ENCODE measurements at places on chromosomes 3 and 15.

DNA sequence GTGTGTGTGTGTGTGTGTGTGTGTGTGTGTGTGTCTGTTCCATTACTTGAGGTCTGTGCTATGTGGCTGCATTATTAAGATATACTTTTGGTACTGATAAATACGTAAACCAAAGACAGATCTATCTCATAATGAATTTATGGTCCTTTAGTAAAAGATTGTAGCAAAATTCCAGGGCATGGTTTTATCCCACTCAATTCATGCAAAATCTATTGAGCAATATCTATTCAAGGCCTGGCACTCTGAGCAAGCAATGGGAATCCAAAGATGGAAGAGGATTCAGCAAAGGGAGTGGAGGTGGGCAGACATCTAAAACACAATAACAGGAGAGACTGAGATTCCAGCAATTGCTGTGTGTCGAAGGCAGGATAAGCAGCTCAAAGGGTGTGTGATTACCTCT, 86.8 kb downstream of the RFTN1 start:
- DNase-seq: no peak

GRCh38 chr15:73518876-73519733, 76.1 kb downstream of the REC114 start:
- DNase-seq: no peak

DNA sequence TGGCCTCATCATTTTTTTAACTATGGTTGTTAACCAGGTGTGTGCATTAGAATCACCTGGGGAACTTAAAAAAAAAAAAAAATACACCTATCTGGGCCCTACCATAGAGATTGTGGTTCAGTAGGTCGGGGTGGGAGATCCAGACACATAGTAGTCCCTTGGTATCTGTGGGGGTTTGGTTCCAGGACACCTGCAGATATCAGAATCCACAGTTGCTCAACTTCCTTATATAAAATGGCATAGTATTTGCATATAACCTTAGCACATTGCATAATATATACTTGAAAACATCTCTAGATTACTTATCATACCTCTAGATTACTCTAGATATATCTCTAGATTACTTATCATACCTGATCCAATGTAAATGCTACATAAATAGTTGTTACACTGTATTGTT, 5.0 kb downstream of the IQGAP1 start:
- no peak for DNase-seq

DNA sequence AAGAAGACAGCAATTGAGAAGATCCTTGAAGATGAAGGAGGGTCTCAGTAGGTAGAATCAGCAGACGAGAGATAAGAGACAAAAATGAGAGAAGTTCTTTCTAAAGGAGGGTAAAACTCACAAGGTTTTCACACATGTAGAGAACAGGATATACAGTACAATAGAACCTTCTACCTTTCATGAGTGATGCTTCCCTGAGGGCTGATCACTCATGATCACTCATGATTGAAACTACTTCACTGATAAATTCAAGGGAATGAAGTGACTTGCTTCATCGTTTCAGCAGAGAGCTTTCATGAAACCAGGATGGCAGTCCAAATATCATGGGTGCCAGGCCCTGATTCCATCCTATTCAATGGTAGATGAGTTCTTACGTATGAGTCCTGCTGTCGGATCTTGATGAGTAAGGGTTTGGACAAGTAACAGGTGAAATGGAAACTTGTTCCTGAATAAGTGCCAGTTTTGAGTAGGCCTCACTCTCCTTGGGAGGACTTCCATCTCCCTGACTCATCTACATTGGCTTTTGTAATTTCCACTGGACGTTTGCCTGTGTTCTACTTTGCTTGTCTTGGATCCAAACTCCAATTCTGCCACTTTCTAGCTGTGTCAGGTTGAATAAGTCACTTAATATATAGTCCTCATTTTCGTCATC, 9.6 kb upstream of the CLDN16 start:
- DNase-seq: peak; percentile 88

DNA sequence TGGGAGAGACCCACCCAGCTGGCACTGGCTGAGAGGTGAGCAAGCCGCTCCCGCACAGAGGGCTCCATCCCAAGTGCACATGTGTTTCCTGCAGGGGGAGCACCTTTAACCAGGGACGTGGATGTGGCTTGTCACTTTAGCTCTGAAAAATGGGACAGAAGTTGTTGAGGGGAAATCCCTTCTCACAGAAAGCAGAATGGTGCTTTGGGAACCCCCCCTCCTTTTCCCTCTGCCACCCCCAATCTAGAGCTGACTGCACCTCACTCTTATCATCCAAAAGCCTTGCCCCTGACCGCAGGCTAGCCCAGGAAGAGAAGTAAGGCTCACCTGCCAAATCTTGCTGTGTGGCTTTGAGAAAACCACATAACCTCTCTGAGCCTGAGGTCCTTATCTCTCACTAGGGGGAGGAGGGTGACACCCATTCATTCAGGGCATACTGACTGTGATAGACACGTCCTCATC, 77.9 kb downstream of the RPN1 start:
- DNase-seq: no peak

GRCh38 chr15:96334705-96335410, 4.4 kb downstream of the NR2F2 start:
- DNase-seq: no peak

DNA sequence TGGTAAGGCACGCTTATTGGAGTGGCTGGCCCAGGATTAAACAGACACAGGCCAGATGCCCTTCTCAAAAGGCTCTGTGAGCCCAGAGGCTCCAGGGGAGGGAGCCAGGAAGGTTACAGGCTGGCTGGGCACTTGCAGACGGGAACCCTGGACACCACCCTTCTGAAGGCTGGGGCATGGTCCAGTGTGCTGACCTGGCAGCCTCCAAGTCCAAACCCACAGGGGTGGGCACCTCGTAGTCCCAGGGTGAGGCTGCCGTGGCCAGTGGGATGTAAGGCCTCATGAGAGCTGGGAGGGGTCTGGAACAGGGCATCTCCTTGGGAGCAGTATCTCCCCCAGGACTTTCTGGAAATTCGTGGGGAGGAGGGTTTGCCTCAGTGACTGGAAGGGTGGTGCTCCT, 19.6 kb downstream of the EFCC1 start:
- DNase-seq: no peak

DNA sequence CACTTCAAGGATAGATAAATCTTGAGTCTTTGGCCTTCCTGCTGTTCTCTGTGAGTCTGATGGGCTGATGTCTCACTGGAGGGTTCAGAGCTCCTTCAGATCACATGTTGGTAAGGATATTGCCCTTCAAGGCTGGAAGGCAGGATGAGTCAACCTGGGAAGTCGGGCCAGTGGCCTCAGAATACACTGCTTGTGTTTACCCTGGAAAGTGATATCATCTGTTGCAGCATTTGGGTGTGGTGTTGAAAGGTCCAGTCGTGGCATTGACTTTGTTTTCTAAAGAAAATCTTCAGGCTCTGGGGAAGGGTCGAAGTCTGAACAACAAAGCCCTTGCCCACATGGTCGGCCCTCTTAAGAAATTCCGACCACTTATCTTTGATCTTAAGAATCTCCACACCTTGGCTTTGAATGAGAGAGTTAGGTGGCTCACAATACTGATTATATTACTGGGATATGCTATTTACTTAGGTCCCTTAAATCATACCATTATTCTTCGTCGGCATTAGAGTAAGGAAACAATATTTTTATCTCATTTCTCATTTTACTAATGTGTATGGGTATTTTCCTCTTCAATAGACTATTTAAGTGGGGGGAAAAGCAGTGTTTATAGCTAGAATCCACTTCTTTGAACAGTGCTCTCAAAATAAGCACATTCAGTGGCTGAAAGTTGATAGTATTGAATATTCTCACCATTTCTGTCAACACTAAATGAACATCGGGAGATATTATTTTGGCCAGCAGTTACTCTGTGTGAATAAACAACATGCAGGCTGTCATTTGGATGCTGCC, 303.9 kb upstream of the RASGRP1 start:
- peak; percentile 83 for DNase-seq

DNA sequence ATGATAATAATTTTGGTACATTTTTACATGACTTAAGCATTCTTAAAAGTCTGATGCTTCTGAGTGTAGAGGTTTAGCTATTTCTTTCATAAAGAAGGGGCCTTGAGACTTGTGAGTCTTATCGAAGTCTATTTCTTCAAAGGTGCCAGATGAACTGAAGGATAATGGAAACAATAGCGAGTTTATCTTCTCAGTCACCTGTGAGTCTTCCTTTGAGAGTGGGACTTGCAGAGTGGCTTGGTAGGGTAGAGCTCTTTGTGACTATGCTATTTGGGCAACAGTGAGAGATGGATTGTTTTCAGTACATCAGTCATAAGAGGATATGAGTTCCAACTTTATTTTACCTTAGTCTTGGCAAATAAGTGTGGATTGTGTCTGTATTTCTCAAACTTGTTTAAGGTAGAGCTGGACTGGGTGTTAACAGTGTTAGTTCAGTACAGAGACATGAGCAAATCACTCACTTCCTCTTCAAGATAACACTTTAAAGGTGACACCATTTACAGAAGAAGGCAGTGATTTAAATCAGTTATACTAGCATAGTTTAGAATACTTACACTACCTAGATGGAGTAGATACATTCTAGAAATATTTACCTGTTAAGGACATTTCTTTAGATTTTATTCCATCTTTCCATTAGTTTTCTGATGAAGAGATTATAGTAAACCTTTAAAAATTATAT, 3.2 kb downstream of the AKAP13 start:
- no peak for DNase-seq

GRCh38 chr15:72184165-72184811, 13.3 kb downstream of the GRAMD2A start:
- no peak for DNase-seq

- no peak for DNase-seq
These were observed 14.7 kb downstream of the CCR1 start for GRCh38 chr3:46193436-46193835.

- DNase-seq: peak; percentile 31
These were observed 19.1 kb downstream of the TRNT1 start for GRCh38 chr3:3145831-3146230.

- DNase-seq: no peak
These were observed 631 bp upstream of the MFGE8 start for GRCh38 chr15:88913850-88914169.

DNA sequence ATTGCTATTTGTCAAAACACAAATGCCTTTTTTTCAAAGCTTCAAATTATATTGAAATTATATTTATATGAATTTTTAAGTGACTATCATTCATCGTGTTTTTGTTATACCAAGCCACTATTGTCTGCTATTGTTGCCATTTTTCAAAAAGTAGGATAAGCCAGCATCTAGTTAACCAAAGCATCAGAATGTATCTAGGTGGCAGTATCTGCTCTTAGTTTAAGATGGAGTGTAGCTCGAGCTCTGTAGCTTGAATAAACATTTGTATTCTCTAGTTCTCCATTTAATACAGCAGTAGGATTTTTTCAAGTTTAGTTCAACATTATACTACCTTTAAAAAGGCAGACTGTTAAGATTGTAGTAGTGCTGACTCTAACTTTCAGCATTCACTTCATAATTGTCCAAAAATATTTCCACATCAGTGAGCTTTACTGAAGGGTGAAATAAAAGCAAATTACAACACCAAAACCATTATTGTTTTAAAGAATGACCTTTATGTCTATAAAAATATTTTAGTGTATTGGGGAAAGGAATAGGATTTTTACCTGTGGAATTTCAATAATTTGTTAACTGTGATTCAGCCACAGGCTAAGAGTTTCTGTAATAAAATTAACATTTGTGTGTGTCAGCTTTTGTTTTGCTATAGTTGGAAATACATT, 19.6 kb upstream of the C15orf61 start:
- peak; percentile 49 for DNase-seq

DNA sequence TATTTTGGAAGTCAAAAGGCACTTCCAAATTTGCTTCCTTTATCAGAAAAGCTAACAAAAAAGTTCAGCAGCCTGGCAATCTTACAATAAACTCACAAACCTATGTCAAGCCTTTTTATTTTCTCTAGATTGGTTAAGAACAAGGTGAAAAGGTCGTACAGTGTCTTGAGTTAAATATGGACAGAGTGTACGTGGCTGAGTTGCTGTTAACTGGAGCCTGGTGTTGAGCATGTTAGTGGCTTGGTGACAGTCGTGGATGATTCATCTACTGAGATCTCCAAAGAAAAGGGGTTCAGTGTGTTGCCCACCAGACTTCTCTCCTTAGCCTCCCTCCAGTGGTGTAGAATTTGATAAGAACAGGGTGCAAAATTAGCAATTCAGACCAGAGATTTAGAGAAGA, 89.7 kb downstream of the SSR3 start:
- DNase-seq: no peak

- DNase-seq: peak; percentile 6
These were observed 142.4 kb downstream of the ANXA2 start for GRCh38 chr15:60255390-60255789.

DNA sequence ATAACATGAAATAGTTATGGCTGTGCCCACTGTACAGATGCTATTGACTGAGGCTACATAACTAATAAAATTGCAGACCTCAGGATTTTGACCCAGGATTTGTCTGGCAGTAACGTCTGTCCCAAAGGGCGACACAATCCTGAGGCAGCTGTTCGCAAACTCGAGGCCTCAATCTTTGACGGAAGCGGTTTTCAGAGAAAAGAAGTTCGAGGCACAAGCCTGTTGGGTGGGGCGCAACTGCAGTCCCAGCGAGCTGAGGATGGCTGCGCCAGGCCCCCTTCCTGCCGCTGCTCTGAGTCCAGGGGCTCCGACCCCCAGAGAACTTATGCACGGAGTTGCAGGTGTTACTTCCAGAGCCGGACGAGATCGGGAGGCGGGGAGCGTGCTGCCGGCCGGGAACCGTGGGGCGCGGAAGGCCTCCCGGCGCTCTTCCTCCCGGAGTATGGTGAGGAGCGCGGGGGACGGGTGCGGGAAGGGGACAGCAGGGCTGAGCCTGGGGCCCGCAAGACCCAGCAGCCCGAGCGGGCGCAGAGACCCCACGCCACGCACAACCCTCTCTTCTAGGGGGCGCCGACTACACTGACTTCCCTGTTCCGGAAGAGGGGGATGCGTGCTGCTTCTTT, at the start of gene PARP15:
TSS of gene PARP15 (plus strand) at position 242 of the 623 bp plus-strand sequence. CDS start at position 260, 18 bp downstream.
- DNase-seq: peak; percentile 6

DNA sequence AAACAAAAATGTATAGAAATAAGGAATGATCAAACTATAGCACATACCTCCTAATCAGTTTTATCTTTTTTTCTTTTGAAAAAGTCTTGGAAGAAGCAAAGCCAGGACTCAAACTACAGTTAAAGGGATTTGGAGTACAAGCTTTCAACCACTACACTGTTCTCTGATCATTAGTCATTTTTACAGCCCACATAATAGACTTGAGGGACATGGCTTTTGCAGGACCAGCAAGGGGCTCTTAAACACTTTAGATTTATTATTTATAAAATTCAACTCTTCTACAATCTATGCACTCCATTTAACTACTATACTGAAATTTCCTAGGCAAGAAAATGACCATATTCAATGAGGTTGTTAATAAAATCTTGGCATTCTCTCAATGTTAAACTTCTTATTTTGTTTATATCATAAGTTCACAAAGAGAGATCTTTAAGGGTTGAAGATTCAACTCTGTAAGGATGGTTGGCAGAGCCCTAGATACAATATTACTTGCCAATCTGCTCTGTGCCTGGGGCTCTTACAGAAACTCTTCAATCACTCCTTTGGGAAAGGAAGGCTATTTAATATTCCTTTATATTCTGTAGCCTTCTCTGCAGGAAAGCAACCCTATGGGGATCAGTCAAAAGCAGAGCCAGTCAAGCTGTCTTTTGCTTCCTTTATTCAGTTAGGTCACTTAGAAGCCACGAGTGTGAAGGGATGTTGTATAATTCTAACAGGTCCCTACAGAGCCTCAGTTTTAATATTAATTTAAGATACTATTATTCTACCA, 557.7 kb upstream of the SGO1 start:
- no peak for DNase-seq

GRCh38 chr15:70703096-70703878, 60.1 kb downstream of the UACA start:
- peak; percentile 13 for DNase-seq

GRCh38 chr15:98547741-98548138, 100.6 kb upstream of the IGF1R start:
- peak; percentile 29 for DNase-seq

All from fibroblast of upper back skin (primary cell).